ENCODE measurements at places on chromosomes 16 and 17.

DNA sequence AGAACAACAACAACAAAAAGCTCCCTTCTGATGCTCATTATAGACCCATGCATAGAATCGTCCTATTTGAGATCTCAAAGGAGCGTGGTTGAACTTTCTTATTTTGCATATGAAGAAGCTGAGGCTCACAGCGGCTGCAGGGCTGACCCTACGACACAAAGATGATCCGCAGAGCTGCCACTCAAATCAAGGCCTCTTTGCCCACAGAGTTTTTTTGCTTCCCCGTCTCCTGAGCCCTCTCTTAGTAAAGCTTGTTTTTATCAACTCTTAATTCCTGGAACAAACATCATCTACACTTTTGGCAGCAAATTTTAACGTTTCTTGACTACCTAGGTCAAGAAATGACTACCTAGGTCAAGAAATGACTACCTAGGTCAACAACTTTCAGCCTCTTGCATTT lies 73.7 kb downstream of the C16orf95 start:
- DNase-seq: no peak

- DNase-seq: no peak
Measured at GRCh38 chr17:67027031-67027628, 17.2 kb upstream of the CACNG1 start.

- DNase-seq: no peak
Measured at GRCh38 chr17:70024253-70024652, 50.8 kb upstream of the KCNJ16 start.

DNA sequence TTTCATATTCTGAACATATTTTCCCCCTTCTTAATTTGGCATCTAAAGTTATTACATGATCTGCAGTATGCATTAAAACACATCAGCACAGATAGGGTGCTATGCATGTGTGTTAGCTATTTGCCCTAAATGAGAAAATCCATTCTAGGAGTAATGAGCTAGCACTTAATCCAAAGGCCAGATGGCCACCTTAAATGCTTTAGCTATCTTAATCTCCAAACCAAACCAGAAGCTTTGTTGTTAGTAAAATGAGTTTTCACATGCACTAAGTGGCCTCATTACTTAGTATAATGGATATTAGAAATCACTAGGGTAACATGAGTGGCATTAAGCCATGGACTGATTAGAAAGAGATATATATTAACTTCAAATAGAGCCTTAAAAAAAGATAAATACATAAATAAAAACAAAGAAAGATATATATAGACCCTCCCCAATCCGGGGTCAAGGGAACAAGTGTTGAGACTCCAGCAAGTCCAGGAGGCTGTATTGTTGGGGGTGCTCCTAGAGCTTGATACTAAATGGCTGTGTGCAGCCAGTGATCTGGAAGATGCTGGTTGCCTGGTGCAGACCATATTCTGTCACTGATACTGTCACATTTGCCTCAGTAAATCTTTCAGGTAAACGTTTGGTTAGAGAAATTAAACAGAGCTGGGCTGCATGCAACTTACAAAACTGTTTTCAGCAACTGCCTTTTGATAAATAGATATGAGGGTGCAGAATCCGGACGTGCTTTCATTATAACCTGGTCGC lies 67.3 kb downstream of the MYH10 start:
- DNase-seq: no peak

- DNase-seq: no peak
Measured at GRCh38 chr17:34771891-34772290, 189.4 kb downstream of the CCT6B start.

DNA sequence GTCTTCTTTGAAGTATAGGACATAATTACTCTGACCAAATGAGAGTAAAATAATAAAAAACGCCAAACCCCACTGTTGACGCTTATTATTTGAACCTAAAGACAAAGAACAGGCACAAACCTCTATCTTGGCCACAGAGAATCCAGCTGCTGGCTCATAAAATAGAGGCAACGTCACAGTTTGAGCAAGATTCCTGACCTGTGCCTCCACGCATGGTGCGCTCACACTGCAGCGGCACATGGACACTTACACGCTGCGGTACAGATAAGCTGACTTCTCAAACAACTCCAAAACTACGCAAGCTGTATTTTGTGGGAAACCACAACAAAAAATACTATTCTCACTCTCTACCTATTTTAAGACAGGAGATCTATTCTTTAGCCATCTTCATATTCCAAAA lies 38.8 kb upstream of the TRAP1 start:
- no peak for DNase-seq

All from germinal center (tissue), 1 donor.